Left lung (tissue), 14 donors: ENCODE measurements at places on chromosomes 1 and 21. TPM values are rescaled to one million over a fixed set of nuclear protein-coding genes. Genes with fewer than 3 reads are reported as not detected.

- H3K27ac ChIP-seq = no peak overlapping the region
- no peaks in the 10 kb centered on the region for H3K4me1 ChIP-seq
- H3K4me3 ChIP-seq = no peak overlapping the region
- no peaks in the 10 kb centered on the region for H3K36me3 ChIP-seq
- no peak for DNase-seq
These were observed 99.6 kb upstream of the KAZN start for GRCh38 chr1:14498839-14499238.

- no peaks in the 10 kb centered on the region for H3K27me3 ChIP-seq
- DNase-seq = no peak
- H3K4me1 ChIP-seq = no peaks in the 10 kb centered on the region
- H3K36me3 ChIP-seq = no peaks in the 10 kb centered on the region
These were observed 6.6 kb downstream of the ATP1A4 start for GRCh38 chr1:160158031-160158430.

DNA sequence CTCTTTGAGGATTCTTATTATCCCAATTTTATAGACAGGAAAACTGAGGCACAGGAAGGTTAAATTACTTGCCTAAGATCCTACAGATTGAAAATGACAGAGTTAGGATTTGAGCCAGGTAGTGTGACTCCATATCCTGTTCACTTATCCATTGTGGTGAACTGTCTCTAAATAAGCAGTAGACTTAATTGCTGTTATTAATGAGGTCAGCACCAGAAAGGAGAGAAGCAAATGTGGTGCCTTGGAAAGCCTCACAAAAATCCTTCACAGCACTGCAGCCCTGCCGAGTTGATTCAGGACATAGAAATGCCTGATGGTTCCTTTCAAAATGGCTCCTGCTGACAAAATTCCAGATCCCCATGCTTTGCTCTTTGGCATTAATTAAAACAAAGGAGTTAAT, 193.3 kb upstream of the BEND5 start:
- no peaks in the 10 kb centered on the region for H3K27me3 ChIP-seq
- no peaks in the 10 kb centered on the region for H3K4me1 ChIP-seq
- H3K27ac ChIP-seq = no peak overlapping the region
- no peaks in the 10 kb centered on the region for H3K36me3 ChIP-seq
- no peak for DNase-seq

USP24 gene
- 42.3 TPM for total RNA-seq

DNA sequence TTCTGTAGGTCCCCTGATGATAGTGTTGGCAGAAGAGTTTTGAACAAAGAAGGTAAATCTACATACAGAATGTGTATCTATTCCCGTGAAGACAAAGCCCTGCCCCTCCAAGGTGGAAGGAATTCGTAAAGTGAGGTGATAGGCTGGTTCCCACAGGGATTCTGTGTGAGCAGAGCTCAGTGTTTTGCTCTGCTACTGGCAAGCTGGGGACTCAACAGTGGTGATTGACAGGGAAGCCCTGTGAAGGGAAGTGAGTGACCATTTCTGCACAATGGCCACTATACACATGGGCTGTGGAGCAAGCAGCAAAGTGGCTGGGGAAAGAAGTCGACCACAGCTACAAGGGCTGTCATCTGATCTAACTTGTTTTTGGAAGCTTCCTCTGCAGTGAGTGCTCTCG, 90.0 kb upstream of the LRRN2 start:
- no peaks in the 10 kb centered on the region for H3K36me3 ChIP-seq
- no peak overlapping the region for H3K27ac ChIP-seq
- H3K4me1 ChIP-seq = no peaks in the 10 kb centered on the region
- DNase-seq = no peak
- H3K27me3 ChIP-seq = peaks cover 22% of the 10 kb centered on the region

- H3K4me3 ChIP-seq = no peak overlapping the region
- no peak for DNase-seq
- H3K4me1 ChIP-seq = no peaks in the 10 kb centered on the region
- no peaks in the 10 kb centered on the region for H3K36me3 ChIP-seq
These were observed 7.7 kb upstream of the DMBX1 start for GRCh38 chr1:46481961-46482360.

GBP4 gene
- 30.3 TPM for total RNA-seq

OLFML2B gene
- total RNA-seq = 46.8 TPM

DNA sequence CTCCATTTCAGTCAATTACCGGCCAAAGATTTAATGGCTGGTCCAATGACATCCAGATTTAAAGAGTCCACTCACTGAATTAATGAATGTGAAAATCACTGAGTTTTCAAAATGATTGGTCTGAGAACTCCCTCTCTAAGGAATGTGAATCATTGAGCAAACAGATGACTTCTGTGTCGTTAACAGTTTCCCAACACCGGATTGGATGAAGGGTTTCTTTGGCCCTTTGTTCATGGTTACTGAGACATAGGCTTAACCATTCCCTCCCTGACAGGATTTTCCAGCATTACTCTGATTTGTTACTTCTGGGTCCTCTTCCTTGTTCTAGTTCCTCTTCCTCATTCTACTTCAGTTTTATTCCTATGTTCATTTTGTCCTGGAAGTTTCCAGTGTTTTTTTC, 1.5 kb upstream of the CLDN17 start:
- H3K4me3 ChIP-seq = no peak overlapping the region
- no peak overlapping the region for H3K27ac ChIP-seq
- no peaks in the 10 kb centered on the region for H3K4me1 ChIP-seq

- no peak for DNase-seq
- H3K4me1 ChIP-seq = no peaks in the 10 kb centered on the region
- no peak overlapping the region for H3K4me3 ChIP-seq
- H3K27ac ChIP-seq = no peak overlapping the region
- H3K36me3 ChIP-seq = no peaks in the 10 kb centered on the region
These were observed 68.3 kb downstream of the PRRX1 start for GRCh38 chr1:170732252-170732588.

TMEM125 gene
- total RNA-seq = 104 TPM
